ENCODE measurements at places on chromosomes 1 and 21.

- no peak for DNase-seq
These were observed 57.5 kb downstream of the ERG start for GRCh38 chr21:38440746-38441145.

GRCh38 chr1:151428068-151428467 is 28.7 kb downstream of the PSMB4 start:
- DNase-seq = no peak

DNA sequence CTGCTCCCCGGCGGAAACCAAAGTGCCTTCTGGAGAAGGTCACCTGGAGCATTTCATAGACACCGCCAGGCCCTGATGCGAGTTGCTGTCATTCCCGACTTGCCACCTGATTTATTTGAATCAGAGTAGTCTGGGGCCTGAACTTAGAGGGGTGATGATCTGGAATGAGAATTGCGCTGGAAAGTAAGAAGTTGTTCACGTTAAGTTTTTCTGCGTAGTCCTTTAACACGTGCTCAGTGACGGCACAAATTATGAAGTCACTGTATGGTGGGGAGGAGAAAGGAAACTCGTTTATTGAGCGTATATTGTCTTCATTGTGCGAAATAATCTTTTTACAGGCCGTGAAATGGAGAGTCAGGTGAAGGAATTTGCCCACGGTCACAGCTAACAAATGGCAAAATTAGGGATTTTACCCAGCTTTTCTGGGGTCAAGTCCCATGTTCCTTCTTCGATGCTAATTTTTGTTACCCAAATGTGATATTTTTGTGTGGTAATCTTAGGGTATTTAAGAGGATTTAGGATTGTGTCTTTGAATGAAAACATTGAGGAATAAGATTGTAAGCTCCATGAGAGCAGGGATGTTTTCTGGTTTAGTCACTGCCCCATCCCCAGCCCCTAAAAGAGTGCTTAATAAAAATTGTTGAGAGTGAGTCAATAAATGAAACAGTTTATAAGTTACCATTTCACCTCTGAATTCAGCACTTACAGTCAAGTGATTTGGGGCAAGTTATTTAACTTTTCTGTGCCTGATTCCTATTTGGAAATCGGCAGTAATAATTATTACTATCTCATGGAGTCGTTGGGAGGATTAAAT is 46.4 kb upstream of the NBL1 start:
- DNase-seq = no peak

DNA sequence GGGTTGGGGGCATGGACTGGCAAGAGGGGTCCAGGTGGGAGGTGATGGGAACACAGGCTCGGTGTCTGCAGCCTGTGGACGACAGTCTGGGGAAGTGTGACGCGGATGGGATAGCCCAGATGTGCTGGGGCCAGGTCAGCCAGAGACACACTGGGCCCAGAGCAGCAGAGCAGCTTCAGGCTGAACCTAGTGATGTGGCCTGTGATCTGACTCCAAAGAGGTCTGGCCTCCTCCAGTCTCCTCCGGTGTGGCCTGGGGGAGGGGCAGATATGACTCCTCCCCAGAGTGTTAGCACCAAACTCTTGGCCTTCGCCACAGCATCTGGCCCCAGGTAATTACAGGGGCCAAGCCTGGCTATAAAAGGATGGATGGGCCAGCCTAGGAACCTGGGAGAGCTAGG is 13.5 kb downstream of the EFNA3 start:
- no peak for DNase-seq

DNA sequence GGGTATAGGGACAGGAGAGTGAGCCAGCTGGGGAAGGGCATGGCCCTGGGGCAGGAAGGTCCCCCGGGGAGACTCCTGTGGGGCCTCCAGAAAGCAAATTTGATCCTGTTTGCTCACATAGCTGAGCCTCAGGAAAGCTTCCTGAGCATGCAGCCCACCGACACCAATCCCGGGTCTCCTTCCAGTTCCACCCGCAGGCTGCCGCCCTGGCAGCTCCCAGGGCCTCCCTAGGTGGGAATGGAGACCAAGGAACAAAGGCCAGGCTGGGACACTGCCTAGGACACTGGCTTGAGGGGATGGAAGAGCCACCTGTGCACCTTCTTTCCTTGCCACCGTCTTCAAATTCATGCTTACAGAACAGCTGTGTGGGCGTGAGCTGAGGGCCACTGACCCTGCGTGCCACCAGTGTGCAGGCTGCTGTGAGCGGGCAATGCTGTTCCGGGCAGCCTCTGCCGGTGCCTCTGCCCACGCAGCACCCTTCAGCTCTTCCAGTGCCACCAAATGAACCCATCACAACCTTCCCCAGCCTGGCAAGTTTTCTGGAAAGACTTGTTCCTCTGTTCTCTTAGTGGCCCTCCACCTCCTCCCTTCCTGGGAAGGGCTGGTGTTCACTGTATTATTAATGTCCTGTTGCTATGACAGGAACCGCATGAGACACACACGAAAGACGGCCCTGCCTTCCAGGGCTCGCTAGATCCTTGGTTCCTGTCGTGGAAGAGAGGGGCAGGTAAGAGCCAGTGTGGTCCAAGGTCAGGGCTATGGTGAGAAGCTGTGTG is 53.6 kb downstream of the ACBD3 start:
- DNase-seq = no peak

DNA sequence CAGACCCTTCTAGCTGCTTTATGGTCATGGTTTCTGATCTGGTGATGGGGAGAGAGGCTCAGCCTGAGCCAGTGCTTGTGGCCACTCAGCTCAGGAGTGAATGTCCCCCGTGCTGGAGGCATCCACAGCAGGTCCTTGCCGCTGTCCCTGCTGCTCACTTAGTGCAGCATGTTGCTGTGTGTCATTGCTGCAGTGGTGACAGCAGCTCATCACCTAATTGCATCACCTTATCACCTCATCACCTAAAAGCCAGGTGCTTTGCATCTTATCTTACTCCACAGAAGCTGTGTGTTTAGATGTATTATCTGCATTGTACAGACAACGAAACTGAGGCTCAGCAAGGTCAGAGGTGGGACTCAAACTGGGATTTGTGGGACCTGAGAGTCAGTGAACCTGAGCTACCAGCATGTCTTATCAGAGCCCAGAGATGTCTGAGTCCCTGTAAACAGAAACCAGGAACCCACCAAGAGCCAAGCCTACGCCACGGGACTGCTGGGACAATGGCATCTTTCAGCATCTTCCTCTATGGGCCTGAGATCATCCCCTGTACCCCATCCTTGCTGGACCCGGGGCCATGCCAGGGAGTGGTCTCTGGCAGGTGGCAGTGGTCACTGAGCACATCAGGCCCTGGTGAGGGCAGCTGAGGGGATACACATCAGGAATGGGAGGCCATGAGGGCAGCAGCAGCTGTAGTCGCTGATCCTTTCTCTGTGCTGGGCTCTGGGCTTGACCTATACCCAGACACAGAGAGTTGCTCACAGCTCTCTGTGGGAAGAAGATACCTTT is 6.5 kb downstream of the PODN start:
- DNase-seq = no peak

- no peak for DNase-seq
These were observed 83.4 kb downstream of the USP24 start for GRCh38 chr1:55131801-55132200.

- DNase-seq = no peak
These were observed 450.4 kb downstream of the MATN1 start for GRCh38 chr1:30273021-30273325.

- no peak for DNase-seq
These were observed 45.1 kb upstream of the EPS15 start for GRCh38 chr1:51564124-51564523.

DNA sequence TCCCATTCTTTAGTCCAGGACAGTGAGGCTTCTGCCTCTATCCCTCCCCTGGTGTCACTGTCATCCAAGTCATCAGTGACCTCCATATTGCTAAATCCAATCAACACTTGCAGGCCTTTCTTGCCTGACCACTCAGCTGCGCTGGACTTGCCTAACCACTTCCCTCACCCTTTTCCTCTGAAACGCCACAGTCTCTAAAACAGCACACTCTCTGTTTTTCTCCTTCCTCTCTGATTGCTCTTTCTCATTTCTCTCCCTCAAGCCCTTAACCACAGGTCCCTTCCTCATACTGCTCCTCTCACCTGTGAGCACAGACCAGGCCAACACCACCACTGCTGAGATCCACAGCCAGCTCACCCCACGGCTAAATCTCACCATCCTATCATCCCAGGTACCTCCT is 17.5 kb downstream of the TAL1 start:
- DNase-seq = no peak

DNA sequence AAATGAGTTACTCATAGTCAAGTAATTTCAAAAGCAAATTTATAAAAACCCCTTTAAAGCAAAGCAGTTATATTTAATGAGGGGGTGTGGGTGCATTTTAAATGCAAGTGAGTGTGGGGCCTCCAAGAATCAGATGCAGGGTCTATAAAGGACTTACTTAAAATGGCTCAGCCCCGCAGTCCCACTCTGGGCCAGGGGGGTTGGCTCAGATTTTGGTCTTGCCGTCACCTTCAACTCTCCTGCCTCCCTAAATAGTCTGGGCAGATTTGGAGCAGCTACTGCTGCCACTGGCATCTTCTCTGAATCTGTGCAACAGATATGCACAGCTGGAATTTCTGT is 16.2 kb downstream of the AMPD2 start:
- no peak for DNase-seq

DNA sequence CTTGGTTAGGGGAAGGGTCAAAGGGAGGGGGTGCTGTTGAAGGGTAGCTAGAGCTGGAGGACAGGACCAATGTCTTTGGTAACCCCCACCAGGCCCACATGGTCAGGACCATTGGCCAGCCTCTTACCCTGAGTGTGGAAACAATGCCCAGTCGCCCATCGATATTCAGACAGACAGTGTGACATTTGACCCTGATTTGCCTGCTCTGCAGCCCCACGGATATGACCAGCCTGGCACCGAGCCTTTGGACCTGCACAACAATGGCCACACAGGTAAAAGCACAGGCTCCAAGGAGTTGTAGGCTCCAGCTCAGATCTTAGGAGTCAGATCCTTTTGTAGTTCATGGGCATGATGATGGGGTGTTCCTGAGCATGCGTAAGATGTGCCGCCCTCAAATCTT is 3.8 kb downstream of the CA14 start:
- DNase-seq = no peak

GRCh38 chr1:66217021-66217420 is 316.9 kb upstream of the SGIP1 start:
- DNase-seq = no peak

DNA sequence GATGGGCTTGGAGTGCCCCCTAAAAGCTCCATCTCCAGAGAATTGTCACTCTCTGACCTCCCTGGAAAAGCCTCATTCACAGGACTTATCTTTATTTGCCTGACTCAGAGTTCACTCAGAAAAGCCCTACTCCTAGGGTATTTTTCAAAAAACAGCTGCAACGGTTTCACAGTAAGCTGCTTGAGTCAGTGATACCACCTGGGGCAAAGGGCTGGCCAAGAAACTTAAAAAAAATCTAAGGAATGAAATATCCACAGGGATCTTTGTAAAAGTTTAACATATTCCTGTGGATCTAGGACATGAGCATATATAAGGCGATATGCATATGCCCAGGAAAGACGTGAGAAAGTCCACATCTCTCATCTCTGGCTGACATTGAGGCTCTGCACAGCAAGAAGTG is 33.8 kb upstream of the TSPAN2 start:
- no peak for DNase-seq

DNA sequence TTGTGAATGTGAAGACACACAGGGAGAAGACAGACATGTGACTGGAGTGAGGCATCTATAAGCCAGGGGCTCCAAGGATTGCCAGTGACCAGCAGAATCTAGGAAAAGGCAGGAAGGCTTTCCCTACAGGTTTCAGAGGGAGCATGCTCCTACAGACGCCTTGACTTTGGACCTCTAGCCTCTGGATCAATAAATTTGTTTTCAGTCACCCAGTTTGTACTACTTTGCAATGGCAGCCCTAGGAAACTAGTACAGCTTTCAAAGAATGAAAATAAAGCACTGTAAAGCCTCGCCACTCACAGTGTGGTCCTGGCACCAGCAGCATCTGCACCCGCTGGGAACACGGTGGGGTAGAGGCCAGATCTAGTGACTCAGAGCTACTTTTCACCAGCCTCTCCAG is 510.0 kb downstream of the LTN1 start:
- DNase-seq = no peak

- DNase-seq = no peak
These were observed 106.1 kb downstream of the APP start for GRCh38 chr21:26064506-26064905.

- DNase-seq = no peak
These were observed 59.5 kb downstream of the NAV1 start for GRCh38 chr1:201598396-201598795.

- no peak for DNase-seq
These were observed 104.3 kb upstream of the CD34 start for GRCh38 chr1:208015255-208015654.

DNA sequence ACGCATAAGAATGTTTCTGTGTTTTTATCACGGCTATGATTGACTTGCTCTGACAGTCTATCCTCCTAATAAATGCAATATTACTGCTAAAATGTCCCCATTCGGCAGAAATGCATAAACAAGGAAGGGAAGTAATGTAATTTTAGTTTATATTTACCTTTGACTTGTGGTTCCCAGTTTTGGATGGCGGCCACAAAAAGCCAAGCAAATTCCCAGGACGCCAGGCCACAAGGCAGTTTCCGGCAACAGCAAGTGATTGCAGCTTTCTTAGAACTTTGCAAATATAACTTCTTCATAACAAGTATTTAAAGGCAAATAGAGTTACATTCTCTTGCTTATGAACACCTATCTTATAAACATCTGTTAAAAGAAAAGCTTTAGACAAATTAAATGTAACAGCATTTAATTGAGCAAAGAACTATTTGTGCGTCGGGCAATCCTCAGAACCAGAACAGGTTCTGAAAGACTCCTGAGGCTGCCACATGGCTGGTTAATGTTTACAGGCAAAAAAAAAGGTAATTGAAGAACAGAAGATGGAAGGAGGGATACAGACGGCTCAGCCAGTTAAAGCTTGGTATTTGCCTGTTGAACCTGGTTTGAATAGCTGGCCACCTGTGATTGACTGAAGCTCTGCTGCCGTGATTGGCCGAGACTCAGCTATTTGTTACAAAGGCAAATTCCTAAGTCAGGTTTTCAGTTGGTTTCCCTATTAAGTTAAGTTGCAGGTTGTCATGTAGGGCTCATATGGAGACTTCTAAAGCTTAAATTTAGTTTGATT is 80.8 kb downstream of the C21orf91 start:
- no peak for DNase-seq

- DNase-seq = no peak
These were observed 13.7 kb downstream of the NPPA start for GRCh38 chr1:11833900-11834299.

- no peak for DNase-seq
These were observed 108.2 kb downstream of the UCHL5 start for GRCh38 chr1:192950926-192951325.

GRCh38 chr1:51416910-51417309 is 86.5 kb upstream of the TTC39A start:
- DNase-seq = no peak

GRCh38 chr1:25182629-25183028 is 49.7 kb downstream of the SYF2 start:
- DNase-seq = no peak

All from left lung (tissue), 14 donors.